ENCODE measurements at places on chromosomes 3 and 15. TPM values are rescaled to one million over a fixed set of nuclear protein-coding genes. Genes with fewer than 3 reads are reported as not detected.

The SEMA5B gene
- total RNA-seq: not detected

The RBM15B gene
- total RNA-seq: 22.5 TPM

The SPINK8 gene
- total RNA-seq: not detected

- DNase-seq: no peak
Observed at GRCh38 chr3:112053229-112053628, 18.7 kb downstream of the TMPRSS7 start.

DNA sequence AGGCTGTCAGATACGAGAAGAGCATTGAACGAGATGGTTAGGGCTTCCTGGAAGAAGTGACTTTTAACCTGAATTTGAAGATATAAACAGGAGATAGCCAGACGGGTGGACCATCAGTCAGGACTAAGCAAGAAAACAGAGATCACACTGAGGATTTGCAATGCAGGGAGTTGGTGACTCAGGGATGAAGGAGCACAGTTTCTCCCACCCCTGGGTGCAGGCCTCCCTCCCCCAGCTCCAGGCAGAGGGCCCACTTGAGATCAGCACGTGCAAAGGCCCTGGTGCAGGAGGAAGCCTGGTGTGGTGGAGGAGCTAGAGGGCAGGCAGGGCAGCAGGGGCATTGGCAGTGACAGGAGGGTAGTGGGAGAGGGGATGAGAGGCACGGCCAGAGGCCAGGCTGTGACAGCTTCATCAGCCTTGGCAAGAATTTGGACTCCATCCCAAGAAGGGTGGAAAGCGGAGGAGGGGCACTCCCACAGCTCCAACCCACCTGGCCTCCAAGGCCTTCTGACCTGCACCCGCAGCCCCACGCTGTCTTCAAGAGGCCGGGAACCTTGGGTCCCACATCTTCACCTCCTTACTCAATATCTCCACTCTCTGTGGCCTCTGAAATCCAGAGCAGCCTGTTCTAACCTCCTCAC is 8.7 kb upstream of the PCSK6 start:
- no peak for DNase-seq

DNA sequence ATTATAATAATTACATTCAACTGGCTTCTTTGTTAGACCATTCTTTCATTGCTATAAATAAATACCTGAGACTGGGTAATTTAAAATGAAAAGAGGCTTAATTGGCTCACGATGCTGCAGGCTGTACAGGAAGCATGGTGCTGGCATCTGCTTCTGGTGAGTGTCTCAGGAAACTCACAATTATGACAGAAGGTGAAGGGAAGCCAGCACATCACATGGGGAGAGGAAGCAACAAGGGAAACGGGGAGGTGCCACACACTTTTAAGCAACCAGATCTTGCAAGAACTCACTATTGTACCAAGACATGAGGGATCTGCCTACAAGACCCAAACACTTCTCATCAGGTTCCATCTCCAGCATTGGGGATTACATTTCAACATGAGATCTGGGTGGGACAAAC is 413.1 kb upstream of the ARRDC4 start:
- no peak for DNase-seq

- no peak for DNase-seq
Observed at GRCh38 chr3:127964816-127965215, 49.8 kb downstream of the KBTBD12 start.

GRCh38 chr15:71219645-71220044 is 104.4 kb downstream of the THSD4 start:
- DNase-seq: no peak

- DNase-seq: no peak
Observed at GRCh38 chr15:89039142-89039541, 49.1 kb upstream of the ABHD2 start.

DNA sequence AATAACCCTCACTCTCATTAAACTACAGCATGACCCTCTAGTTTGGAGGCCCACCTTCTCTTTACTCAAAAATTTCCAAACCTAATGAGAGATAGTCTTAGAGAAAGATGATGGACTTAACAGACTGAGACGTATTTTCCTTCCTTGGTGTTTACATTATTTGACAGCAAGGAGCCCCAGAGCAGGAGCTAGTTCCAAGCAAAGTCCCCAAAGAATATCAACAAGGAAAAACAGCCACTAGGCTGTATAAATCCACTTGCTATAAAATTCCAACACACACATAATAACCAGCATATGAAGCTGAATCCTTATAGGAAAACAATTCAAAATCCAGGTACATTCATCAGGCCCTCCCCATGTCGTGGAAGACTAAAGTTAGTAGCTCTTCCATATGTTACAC is 660.0 kb downstream of the FHIT start:
- DNase-seq: no peak

DNA sequence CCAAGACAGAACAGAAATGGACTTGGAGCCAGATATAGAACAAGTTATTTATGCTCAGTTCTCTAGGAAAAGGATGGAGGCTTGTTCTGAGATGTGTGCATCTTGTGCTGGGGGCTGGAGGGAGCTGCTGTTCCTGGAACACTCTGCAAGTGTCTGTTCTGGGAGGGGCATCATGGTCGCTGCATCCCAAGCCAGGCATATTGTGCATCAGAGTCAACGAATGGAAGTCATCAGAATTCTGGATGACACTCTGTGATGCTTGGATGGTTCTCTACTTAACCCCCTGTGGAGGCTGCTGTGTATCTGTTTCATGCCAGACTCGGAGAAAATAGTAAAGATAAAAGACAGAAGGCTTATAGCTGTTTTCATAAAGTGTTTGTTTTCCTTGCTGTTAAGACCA is 34.7 kb downstream of the RPL22L1 start:
- no peak for DNase-seq

Measured in A172 (cell line).